ENCODE measurements at places on chromosomes 1 and 21.

DNA sequence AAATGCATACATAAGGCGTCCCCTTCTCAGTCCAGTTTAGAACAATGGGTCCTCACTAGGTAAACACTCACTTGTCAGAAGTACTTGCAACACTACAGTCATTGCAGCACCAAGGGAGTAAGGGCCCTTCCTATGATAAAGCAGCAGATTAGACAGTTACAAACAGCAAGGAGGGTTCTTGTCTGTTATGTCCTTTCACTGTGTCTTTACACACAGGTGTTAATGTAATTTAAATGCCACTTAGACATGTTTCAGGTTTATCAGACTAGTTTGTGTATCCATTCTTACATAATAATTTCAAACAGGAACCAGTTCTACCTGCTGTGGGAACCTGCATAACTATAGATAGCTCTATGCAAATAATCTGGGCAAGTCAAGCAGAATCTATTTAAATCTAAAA, 105.6 kb upstream of the USH2A start:
- no peak for DNase-seq

GRCh38 chr1:51734896-51735745, 118.2 kb downstream of the OSBPL9 start:
- DNase-seq: no peak

DNA sequence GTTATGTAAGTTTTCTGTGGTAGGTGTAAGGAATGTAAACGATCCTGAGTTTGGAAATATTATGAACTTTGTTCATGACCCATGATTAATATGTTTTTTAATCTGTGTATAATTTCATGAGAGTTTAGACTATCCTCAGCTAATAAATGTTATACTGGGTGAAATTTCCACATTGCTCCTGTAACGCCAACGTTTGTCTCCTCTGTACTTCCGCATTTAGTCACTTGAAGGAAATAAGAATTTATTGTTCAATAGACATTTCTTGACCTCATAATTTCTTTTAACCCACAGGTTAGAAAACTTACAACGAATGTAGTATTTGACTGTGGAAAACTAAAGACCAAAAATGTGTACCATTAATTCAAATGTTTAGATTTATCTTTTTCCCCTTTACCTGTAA, 876 bp downstream of the KCNJ15 start:
- DNase-seq: no peak

DNA sequence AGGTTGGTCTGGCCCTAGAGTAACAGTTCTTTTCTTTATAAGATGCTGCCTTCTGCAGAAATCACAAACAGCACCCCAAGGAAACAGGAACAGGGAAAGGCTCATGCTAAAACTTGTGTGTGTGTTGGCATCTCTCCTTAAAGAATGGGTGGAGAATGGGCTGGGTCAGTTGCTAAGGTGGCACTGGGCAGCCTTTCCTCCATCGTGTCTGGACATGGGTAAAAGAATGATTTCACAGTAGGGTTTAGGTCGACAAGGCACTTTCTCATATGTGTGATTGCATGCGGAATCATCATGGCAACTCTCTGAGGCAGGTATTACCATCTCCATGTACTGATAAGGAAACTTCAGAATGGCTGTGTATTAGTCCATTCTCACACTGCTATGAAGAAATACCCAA, 40.3 kb downstream of the LRRN2 start:
- DNase-seq: no peak

DNA sequence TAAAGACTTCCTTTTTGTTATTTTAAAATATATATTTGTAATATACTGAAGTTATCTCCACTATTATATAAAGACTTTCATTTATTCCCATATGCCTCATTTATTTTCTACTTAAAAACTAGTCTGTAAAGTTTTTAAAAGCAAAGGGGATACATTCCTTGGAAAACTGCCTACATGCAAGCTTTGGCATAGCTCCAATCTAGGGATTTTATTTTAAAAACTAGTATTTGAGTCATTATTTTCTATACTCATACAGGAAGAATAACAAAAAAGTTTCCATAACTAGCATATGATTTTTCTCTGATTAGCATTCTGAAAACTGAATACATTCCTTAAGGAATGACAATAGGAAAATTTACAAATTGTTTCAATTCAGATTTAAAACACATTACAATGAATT, 88.9 kb downstream of the COL24A1 start:
- no peak for DNase-seq

- DNase-seq: no peak
Measured at GRCh38 chr1:166905136-166905535, 29.1 kb upstream of the TADA1 start.

GRCh38 chr1:247008406-247008799, 546 bp upstream of the ZNF695 start:
- DNase-seq: no peak

GRCh38 chr1:44481701-44482100, 76.6 kb downstream of the RNF220 start:
- DNase-seq: no peak

DNA sequence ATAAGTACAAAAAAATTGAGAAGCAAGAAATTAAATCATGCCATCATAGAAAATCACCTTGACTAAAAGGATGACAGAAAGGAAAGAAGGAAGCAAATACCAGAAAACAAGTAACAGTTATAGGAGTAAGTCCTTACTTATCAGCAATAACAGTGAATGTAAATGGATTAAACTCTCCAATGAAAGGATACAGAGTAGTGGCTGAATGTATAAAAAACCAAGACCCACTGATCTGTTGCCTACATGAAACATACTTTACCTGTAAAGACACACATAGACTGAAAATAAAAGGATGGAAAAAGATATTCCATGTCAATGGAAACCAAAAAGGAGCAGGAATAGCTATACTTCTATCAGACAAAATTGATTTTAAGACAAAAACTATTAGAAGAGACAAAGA, 52.2 kb downstream of the RABGAP1L start:
- no peak for DNase-seq

GRCh38 chr1:154608397-154609270, 648 bp upstream of the ADAR start:
- DNase-seq: peak; percentile 80

DNA sequence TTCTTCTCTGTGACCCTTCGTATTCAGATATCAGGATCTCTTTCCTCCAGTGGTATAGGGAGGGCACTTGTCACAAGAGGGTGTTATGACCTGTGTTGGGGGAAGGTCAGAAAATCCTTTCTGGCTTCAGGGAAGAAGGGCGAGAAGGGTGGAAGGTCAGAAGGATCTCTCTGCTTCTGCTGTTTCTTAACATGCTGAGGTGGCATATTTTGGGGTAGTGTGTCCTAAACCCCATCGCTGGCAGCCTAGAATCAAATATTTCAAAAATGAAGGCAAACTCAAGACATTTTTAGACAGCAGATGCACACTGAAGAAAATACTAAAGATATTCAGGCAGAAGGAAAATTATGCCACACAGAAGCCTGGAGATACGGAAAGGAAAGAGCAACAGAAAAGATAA, 207.6 kb downstream of the TM2D1 start:
- no peak for DNase-seq

GRCh38 chr1:172109359-172109758, 268.1 kb downstream of the DNM3 start:
- no peak for DNase-seq

DNA sequence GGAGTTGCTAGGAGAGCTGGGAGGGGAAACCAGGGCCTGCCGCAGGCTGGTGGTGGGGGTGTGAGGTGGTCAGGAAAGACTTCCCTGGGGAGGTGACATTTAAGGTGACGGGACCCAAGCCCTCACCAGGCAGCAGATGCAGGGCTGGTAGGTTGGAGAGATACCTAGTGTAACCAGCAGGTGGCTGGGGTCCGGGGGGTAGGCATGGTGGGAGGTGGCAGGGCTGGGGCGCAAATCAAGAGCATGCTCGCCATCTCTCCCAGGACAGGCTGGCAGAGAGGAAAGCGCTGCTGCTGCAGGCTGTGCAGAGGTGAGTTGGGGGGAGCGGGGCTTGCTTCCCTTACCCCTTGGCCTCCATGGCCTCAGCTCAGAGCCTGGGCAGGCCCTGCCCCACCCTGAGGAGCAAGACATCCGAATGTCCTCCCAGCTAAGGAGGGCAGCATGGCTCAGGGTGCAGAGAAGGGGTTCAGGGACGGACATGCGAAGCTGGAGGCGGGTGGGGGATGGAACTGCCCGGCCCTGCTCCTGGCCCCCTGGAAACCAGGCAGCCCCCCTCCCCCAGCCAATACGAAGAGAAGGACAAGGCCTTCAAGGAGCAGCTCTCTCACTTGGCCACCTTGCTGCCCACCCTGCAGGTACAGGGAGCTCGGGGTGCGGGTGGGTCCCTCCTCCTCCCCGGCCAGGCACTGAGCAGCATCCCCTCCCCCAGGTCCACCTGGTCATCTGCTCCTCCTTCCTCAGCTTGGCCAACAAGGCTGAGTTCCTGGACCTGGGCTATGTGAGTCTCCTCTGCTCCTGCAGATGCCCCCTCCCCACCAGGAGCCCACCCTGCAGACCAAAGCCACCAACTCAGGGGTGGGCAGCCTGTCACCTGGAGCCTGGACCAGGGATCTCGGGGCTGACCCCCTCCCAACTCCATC, 4.0 kb downstream of the RNF207 start:
- DNase-seq: no peak

DNA sequence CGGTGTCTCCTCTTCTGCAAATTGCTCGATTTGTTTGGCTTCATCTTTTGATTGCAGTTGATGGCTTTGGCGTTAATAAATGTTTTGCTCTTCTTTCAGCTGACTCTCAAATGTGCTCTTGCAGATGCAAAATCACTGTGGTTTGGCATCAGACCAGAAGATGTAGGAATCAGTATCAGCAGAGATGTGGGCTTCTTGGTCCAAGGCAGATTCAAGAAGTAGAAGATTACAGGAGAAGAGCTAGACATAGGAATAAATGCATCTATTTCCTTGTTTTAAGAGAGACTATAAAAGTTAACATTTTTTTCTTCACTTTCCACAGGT, 59.8 kb upstream of the BACH1 start:
- no peak for DNase-seq

GRCh38 chr1:209038735-209039134, 544.8 kb upstream of the CAMK1G start:
- no peak for DNase-seq

GRCh38 chr1:236741753-236742152, 53.3 kb upstream of the MTR start:
- DNase-seq: no peak

DNA sequence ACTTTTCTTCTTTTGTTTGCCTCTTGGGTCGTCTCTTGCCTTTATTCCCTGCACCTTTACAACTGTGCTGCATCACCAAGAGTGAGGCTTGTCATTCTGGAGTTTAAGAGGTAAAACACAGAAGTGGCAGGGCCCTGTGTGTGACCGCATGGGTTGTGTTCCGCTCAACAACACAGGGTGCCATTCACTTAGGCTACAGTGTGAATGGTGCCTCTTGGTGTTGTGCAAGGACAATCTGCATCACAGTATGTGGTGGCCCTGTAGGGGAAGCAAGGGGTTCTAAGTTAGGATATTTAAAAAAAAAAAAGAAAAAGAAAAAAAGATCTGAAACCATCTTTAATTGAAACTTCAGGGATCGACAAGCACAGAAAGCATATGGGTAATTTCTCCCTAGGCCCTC, 38.2 kb downstream of the BRINP2 start:
- no peak for DNase-seq

GRCh38 chr1:164673584-164674214, 114.7 kb downstream of the PBX1 start:
- no peak for DNase-seq

GRCh38 chr1:172874950-172875349, 175.8 kb downstream of the TNFSF18 start:
- no peak for DNase-seq

DNA sequence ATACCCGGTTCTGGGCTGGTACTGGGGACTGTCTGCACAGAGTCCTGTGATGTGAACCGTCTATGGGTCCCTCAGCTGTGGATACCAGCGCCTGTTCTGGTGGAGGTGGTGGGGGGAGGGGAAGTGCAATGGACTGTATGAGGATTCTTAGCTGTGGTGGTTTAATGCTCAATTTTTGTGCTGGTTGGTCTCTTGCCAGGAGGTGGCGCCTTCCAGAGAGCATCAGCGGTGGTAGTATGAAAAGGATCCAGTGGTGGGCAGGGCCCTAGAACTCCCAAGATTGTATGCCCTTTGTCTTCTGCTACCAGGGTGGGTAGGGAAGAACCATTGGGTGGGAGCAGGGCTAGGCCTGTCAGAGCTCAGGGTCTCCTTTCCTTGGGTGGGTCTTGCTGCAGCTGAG, 89.4 kb upstream of the B3GALT2 start:
- no peak for DNase-seq

- DNase-seq: no peak
Measured at GRCh38 chr1:234149217-234149616, 224.0 kb upstream of the COA6 start.

DNA sequence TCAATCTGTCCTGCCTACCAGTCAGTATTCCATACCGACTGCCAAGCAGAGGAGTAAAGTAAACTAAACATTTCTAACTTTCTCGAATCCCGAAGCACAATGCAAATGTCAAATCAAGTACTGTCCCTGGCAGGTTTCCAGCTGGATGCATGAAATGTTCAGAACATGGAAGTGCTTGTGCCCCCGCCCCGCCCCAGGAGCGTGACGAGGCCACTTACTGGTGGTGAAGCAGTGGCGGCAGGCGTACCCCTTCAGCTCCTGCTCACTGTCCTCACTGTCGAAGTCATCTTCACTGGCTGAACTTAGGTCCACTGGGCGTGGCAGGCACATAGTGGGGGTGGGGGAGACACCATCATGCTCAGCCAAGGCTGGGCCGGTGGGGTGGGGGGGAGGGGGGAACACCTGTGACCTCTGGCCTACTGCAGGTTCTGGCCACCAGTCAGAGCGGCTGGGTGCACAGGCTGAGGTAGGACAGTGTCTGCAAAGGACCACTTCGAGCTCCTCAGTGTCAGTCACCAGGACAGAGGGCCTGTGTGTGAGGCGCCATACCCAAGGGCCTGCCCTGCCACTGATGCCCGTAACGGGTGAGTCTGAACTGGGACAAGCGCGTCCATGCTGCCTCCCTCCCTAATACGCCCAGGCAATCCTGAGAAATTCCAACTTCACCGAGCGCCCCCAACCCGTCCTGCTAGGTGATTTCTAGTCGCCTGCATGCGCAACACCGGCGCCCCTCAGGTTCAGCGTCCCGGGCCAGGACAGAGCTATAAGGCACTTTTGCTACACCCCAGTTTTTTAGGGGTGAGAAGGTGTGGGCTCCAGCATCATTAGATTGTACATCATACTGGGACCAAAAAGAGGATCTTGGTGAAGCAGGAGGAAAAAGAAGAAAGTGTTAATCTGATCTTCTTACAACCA, 46.9 kb downstream of the SLC45A1 start:
- peak; percentile 4 for DNase-seq

- no peak for DNase-seq
Measured at GRCh38 chr1:224785622-224786021, 143.9 kb upstream of the DNAH14 start.

DNA sequence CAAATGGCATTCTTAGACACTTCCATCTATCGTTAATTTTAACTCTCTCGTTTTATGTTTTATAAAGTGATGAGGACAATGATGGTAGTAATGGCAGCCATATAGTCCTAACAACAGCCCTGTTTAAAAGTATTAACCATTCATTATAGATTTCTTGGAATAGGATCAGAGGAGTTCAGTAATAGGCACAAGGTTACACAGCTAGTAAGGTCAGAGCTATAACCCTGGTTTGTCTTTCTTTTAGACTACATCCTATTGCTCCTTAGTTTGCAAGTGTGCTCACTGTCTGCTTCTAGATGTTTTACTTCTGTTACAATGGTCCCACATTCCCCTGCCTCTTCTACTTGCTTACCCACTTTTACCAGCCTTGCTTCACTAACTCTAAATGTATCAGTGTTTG, 50.9 kb downstream of the TLCD4 start:
- DNase-seq: no peak

Measured in COR-L47 (cell line).